ENCODE measurements at places on chromosomes 13 and 19.

- no peak for DNase-seq
Measured at GRCh38 chr13:35926859-35927530, 204.2 kb downstream of the DCLK1 start.

DNA sequence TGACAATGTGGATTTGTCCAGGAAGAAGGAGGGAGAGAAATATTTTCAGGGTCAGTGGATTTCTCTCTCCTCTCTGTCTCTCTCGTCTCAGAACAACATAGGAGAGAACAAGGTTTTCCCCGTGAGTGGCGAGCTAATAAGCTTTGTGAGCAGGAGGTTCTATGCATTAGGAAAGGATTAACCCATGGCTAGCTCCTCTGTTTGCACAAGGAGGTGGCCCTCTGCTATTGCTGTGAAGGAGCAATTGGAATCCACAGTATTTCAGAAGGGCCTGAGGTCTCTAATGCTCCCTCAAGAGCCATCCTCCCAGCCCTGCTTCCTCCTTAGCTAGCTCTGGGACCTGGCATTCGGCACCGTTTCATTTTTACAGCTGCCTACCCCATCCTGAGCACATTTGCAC lies 288.9 kb upstream of the MAB21L1 start:
- no peak for DNase-seq

- no peak for DNase-seq
Measured at GRCh38 chr19:30111021-30111855, 169.2 kb downstream of the URI1 start.

GRCh38 chr13:90217275-90217674 lies 1130.2 kb upstream of the MIR17HG start:
- DNase-seq, result no peak

DNA sequence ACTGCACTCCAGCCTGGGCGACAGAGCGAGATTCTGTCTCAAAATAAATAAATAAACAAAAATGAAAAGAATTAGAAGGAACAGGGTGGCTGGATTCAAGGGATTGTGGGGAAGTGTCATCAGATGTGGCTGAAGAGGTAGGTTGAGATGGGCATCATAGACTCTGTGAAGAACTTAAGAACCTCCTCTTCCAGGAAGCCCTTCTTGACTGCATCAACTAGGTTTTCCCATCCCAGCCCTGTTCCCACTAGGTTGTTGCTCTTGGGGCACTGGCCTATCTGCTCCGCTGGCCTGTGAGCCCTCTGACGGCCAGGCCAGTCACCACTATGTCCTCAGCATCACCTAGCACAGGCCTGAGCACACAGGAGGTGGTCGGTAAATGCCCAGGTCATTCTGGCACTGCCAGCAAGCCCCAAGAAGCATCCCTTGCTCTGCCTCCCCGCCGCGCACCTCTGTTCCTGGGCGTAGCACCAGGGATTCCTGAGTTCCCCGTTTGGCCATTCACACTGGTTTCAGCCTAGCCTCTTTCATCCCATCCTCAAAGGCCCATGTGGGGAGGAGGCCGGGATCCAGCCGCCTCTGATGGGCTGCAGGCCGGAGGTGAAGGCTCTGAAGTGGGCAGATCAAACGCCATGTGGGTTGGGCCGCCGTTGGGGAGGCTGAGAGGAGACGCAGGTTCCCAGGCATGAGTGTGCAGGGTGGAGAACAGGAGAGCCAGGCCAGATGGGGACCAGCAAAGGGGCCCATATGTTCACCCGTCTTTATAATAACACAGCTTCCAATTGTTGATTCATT lies 27.6 kb upstream of the SLC1A5 start:
- DNase-seq, result no peak

GRCh38 chr19:13164343-13165161 lies 14.3 kb downstream of the IER2 start:
- peak; percentile 16 for DNase-seq

DNA sequence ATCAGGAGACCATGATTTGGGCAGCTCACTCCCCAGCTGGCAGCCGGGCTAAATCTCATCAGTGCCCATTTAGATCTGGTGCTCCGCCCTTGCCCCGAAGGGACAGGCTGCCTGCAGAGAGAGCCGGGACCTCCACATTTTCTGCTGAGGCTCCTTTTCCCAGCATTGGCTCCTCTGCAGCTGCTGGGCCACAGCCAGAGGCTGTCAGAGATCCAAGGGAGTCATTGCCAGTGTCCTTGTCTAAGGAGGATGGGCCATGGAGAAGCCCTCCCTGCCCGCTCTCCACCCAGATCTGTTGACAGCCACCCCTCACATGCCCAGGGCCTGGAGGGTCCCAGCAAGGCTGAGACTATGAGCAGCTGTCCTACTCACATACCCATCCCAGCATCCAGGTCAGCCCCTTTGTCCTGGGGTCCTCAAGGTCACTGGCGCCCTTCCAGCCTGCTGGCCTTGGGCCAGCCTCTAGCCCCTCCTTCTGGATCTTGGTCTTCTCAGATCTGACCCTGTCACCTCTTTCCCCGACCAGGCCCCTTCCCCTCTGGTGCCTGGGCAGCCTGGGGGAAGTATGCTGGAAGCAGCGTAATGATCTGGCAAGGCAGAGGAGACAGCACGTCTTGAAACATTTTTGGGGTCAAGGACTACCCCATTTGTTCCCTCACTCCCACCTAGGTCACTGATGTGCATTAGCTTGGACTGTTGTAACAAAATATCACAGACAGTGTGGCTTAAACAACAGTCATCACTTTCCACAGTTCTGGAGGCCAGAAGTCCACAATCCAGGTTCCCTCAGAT lies 7.9 kb downstream of the PIN1 start:
- no peak for DNase-seq

DNA sequence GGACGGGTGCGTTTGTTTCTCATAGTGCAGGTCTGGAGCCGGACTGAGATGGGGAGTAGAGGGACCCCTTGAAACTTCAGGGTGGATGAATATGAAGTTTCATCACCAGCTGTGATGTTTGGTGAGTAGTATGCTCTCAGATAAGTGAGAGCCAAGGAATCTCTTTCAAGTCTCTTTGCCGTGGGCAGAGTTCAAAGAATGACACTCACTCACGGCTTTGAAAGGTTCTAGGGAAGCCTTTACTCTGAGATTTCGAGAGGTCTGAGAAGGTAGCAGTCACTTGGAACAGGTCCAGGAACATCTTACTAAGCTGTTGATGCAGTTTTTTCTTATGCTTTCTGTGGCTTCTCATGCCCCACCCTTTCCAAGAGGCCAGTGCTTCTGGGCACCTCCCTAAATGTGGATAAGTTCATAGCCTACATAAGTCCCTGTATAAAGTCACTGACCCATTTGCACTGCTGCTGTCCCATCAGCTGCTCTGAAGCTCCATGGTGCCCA lies at the start of gene IGFL2:
TSS of gene IGFL2 (plus strand) at position 448 of the 498 bp plus-strand sequence. CDS start at position 489, 41 bp downstream.
- no peak for DNase-seq

DNA sequence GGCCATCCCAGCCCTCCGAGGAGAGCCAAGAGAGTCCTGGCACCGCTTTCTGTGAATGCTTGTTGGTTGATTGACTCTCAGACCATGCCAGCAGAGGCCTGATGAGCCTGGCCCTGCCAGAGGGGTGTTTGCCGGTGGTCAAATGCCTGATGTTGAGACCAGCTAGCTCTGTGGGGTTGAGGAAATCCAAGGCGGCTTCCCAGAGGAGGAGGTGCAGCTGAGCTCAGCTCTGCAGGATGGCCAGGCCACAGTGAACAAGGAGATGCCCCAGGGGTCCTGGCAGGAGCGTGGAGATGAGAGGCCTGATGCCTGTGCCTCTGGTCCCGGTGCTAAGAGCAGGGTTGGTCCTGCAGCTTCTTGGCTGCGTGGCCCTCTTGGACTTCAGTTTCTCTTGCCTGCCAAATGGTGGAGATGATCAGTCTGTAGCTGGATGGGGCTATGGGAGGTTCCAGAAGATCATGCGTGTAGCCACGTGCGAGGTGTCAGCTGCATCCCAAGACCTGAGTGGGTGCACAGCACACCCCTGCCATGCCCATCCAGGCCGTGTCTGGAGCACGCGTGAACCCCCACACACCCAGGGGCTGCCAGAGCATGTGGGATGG lies 16.8 kb downstream of the NFIC start:
- DNase-seq, result no peak

- no peak for DNase-seq
Measured at GRCh38 chr19:4700693-4700970, 23.0 kb downstream of the DPP9 start.

- DNase-seq, result no peak
Measured at GRCh38 chr19:49335784-49336481, 727 bp downstream of the CD37 start.

GRCh38 chr19:43723588-43723987 lies 7.7 kb downstream of the IRGC start:
- no peak for DNase-seq

- DNase-seq, result peak; percentile 89
Measured at GRCh38 chr19:511101-511851, 4.0 kb downstream of the TPGS1 start.

GRCh38 chr13:112013665-112014064 lies 53.3 kb upstream of the SOX1 start:
- no peak for DNase-seq

DNA sequence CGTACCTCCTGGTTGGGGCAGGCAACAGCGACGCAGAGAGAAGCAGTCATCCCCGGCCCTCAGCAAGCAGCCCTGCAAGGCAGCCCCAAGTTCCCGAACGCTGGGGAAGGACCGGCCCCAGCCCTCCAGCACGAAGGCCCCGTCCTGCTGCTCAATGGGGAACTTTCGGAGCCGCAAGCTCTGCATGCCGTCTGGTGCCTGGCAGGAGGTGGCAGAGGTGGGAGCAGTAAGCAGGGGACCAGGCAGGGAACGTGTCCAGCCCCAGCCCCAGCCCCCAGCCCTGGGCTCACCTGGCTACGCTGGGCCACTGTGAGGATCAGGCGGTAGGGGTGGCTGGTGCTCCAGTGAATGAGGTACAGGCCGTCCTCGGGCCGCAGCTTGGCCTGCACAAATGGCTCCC lies 18.1 kb downstream of the TYK2 start:
- DNase-seq, result no peak

Data from NCI-H2107 (cell line).